D721Med (cell line): ENCODE measurements at places on chromosomes 2 and 18.
A peak's percentile ranks its signal among the peaks of the same experiment; 100 is the strongest.

GRCh38 chr2:191385416-191386160 is 140.4 kb downstream of the MYO1B start:
- DNase-seq = no peak

DNA sequence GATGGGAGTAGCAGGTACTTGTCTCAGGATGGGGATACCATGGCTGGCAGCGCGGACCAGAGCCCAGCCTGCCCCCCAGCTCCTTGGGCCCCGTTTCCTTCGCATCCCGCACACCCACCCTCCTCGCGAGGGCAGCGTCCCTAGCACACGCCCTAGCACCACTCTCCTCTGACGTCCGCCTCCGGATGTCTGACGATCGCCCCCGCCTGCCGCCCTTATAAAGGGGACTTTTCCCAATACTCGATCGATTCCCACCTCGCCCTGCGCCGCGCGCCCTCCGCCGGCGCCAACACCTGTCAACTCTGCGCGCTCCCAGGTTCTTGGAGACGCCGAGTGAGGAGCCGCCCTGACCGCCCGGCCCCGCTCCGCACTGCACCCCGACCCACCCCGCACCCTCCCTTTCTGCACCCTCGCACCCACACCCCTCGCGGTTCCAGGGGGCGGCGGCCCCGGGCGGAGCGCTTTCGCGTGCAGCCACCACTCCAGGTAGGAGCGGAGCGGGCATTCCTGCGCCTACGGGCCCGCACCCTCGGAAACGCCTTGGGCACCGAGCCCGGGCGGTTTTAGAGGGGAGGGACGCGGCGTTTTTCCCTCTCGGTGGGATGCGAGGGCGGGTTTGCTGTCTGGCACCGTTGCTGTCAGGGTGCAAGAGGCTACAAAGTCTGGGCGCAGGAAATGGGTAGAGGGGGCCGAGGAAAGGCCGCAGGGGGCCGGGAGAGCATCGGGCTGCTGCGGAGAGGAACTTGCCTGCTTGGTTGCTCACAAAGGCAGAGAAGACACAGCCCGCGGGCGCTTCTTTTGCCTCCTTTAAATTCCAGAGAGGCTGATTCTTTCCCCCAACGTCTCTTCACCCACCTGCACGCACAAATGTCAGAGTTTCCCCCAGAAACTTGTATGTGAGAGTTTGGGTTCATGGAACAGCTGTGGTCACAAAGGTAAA is at the start of gene SLC5A7:
Gene SLC5A7, plus strand, starts transcription at position 247 of the 940 bp plus-strand sequence. CDS start 1,632 bp downstream, outside the sequence.
- DNase-seq = no peak

DNA sequence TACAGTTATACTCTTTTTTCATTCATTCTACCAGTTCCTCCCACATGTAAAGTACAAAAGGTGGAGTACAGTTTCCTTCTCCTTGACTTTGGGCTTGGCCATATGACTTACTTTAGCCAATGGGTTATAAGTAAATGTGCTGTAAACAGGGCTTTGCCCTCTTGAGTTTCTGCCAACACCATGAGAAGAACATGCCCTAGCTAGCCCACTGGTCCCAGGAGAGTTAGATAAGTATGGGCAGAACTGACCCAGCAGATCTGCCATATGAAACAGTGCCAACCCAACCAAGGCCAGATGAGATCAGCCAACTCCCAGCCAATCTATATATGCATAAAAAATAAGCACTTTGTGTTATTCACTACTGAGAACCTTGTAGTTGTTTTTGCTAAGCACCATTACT is 25.5 kb downstream of the ZC3H8 start:
- no peak for DNase-seq

DNA sequence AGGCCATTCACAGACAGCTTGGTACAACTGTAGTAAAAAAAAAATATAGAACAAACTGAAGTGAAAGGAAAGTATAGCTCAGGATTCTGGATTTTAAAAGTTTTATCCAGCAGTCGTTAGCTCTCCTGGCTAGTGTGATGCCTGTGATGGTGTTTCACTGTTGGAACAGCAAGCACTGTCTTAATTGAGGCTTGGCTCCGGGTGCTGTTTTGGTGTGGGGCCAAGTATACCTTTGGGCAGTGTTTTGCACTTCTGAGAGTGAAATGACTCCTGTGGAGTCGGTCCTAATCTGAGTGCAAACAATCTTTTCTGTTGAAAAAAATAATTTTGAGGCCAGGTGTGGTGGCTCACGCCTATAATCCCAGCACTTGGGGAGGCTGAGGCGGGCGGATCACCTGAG is 28.7 kb upstream of the RAB1A start:
- no peak for DNase-seq

- no peak for DNase-seq
Measured at GRCh38 chr2:230329946-230330605, 3.1 kb downstream of the SP140L start.

GRCh38 chr18:74299746-74300145 is 8.0 kb upstream of the CYB5A start:
- DNase-seq = no peak

GRCh38 chr2:120780402-120780801 is 44.7 kb downstream of the GLI2 start:
- no peak for DNase-seq

DNA sequence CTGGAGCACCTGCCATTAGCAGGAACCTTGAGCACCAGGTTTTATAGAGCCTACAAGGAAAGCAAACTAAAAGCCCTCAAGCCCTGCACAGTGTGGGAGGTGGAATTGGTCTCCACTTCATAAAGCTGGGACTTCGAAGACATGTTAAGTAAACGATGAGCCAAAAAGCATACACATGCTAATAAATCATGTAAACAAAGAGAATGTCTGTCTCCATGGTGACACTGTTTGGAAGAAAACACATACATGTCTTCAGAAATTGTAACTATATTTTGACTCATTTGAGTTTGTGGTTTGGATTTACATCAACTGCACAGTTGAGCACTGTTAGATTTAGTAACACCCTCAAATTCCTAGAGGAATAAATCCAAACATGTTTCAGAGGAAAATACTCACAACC is 978.5 kb upstream of the LRRTM1 start:
- DNase-seq = no peak

- DNase-seq = no peak
Measured at GRCh38 chr2:164485541-164485940, 135.7 kb downstream of the GRB14 start.

DNA sequence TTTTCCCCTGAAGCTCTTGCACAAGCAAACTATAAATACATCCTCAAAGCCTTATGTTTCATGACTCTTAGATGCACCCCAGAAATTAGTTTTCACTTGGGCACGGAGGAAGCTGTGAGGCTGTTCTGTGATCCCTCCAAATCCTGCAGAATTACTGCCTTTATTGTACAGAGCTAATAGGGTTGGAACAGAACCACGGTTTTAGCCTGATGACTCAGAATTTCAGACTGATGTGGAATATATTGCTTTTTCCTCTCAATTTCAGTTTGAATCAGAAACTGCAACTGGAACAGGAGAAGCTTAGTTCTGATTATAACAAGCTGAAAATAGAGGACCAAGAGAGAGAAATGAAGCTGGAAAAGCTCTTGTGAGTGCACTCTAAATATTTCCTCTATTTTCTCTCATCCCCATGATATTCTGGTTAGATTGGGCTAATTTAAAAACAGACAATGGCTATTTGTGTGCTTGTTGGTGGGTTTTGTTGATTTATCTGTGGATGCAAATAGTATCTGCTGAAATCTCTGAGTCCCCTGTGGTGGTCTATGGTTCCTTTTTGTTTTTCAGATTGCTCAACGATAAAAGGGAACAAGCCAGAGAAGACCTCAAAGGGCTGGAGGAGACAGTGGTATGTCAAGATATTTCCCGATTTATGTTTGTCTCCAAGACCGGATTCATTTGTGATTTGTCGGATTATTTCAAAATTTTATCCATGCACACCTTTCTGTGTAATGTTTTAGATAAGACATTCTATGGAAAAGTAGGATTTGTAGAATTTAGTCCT is 38.2 kb upstream of the LYPD6B start:
- DNase-seq = no peak

GRCh38 chr18:10010611-10011015 is 96.8 kb downstream of the VAPA start:
- DNase-seq = peak; percentile 83

DNA sequence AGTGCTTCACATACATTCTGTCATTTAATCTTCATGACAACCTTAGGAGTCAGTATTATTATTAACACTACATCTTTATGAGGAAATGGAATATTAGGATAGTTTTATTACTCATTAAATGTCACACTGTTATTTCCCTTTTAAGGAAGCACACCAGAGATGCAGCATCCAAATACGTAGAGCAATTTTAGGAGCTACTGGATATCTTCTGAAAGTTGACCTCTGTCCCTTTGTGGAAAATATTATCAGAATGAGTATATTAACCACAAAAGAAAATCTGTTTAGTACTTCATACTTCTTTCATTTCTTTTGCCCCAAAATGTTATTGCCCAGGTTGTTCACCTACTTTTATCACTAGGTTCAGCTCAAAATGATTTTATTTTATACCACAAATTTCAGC is 72.9 kb upstream of the APCDD1 start:
- DNase-seq = no peak

GRCh38 chr2:127125821-127126220 is 18.9 kb upstream of the BIN1 start:
- no peak for DNase-seq

DNA sequence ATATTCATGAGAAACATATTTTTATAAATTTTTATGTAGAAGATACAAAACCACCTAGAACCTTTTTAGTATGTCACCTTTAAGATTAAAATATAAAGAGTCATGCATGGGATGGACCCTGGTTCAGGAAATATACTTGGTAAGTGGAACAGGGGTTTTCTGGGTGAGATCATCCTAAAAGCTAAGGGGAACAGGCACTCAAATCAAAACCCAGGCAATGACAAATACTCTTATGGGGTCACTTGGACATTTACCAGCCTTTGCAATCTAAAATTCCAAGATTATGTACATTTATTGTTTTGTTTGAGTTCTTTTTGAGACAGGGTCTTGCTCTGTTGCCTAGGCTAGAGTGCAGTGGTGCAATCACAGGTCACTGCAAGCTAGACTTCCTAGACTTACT is 65.8 kb downstream of the SGPP2 start:
- DNase-seq = no peak

DNA sequence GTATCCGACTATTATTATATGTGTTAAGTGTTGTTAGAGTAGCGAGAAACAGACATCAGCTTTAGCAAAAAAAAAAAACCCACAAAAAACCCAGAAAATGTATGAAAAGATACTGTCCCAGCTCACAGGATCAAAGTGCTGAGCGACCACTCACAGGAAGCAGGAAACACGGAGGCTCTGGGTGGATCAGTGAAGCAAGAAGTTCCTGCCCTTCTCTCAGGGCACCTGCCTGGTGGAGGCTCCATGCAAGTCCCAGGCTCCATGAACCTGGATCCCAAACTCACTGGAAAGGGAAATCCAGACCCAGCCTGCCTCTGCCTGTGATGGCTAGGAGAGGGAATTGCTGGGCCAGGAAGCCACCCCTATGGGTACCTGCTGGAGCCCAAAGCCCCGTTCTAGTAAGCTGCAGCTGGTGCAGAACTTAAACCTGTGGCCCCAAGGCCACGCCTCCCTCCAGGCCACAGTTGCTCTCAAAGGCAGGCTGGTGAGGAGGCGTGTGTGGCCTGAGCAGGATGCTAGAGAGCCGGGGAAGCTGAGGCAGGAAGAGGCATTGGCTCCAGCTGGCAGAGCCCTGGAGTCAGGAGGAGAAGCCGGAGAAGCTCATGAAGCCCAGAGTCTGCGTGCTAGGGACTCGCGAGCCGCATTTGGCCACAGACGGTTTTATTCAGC is 63.5 kb upstream of the TAF1B start:
- no peak for DNase-seq

GRCh38 chr2:145599756-145600155 is 1079.8 kb upstream of the ZEB2 start:
- DNase-seq = no peak

GRCh38 chr2:40282428-40282827 is 169.5 kb downstream of the SLC8A1 start:
- DNase-seq = no peak

DNA sequence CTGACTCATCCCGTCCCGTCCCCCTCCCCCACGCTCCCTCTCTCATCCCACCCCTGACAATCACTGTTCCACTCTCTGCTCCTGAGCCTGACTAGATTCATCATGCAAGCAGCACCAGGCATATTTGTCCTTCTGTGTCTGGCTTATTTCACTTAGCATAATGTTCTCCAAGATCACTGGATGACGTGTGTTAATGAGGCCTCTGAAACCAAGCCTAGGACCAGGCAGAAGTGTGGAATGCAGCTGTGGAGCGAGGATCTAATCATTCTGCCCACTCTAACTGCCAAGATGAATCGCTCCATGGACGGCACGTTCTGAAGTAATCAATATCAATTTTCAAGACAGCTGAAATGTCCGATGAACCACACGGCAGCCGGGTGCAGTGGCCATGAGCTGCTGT is 122.4 kb upstream of the ZNF236 start:
- DNase-seq = no peak

DNA sequence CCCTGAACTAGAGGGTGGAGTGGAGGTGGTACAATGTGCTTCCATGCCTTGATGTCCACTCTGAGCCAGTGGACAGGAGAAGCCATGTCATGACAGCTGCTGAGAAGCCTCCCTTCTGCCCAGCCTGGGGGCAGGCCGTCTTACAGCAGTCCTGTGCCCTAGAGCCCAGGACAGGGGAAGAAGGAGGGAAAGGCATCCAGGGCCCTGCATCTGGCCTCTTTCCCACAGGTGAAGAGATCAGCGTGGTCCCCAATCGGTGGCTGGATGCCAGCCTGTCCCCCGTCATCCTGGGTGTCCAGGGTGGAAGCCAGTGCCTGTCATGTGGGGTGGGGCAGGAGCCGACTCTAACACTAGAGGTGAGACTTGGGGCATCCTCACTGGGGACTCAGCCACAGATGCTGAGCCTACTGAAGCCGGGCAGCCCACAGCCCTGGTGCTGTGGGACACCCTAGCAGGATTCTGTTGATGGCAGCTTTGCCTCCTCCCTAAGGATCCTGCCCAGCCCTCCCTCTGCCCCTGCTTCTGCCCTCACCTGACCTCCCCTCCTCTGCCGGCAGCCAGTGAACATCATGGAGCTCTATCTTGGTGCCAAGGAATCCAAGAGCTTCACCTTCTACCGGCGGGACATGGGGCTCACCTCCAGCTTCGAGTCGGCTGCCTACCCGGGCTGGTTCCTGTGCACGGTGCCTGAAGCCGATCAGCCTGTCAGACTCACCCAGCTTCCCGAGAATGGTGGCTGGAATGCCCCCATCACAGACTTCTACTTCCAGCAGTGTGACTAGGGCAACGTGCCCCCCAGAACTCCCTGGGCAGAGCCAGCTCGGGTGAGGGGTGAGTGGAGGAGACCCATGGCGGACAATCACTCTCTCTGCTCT is 3.1 kb downstream of the IL36RN start:
- no peak for DNase-seq

DNA sequence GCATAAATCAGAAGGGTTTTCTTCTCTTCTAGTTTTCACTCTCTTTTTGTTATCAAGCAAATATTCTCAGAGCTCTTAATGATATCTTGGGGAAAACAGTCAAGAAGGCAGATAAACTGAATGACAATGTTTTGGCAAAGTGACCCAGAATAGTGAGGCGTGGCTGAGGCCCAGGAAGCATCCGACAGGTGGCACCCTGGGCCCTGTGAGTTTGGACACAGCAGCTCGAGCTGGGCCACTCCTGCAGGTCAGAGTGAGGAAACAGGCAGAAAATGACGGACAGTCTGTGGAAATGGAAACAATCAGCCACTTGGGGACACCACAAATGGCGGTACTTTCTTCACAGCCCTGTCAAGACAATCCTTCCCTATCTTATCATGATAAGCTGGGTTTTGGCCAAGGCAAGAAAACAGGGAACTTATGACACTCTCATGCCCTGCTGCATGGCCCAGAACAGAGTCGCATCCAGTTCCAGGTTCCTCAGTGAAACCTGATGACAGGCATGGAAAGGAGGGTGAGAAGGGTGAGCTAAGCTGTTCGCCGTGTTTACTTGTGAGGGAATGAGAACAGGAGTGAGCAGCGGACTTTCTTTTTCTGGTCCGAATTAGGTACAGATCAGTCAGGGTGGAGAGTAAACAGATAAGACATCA is 32.1 kb downstream of the MRPL44 start:
- no peak for DNase-seq
